ENCODE measurements at places on chromosomes 12 and 14.

DNA sequence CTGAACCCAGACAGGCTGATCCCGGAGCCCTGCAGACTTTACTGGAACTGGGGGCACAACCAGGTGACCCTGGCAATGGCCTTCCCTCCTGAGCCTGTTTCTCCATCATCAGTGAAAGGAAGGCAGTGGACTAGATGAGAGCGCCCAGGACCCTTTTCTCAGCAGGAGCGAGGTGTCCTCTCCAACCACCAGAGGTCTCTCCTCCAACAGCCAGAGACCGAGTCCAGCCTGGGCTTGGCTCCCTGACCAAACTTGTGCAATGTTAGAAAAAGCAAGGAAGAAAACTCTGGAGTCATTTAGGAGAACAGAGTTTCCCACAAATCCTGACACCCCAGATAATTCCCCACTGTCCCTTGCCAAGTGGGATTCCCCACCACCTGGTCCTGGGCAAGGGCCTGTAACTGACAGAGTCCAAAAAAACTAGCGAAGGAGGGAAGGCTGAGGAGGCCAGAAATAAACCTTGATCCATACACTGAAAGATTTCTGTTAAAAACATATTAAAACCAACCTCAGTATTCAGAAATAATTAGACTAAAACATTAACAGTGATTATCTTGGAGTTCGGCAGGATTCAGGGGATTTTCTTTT, 9.0 kb downstream of the RPS6KL1 start:
- DNase-seq: no peak

- DNase-seq: no peak
Observed at GRCh38 chr14:76267322-76268046, 108.5 kb upstream of the ESRRB start.

GRCh38 chr14:45144658-45145057, 8.9 kb downstream of the FANCM start:
- no peak for DNase-seq

DNA sequence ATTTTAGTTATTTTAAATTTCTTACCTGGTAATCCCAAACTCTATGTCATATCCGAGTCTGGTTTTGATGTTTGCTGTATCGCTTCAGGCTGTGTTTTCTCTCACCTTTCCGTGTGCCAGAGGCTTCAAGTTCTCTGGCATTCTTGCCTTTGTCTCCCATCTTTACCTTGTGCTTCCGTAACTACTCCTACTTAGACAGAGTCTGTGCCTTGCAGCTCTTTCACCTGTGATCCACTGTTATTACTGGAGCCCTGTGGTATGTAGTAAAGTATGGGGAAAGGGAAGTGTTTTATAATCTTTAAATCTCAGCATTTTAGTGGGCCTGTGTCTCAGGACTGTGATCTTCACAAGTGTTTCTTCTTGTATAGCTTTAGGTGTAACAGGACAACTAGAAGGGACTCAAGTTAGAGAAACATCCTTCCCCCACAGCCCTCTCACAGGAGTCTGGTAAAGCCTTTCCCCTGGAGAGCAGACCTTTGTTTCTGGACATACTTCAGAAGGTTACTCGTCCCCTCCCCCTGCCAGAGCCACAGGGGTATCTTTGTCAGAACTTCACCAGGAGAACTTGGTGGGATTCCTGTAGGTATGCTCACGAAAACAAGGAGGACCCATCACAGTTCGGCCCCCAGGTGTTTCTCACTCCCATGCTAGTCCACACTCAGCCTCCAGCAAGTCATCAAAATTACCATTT, 11.1 kb downstream of the IFNG start:
- no peak for DNase-seq

GRCh38 chr14:43528321-43528720, 978.8 kb downstream of the FSCB start:
- DNase-seq: no peak

- DNase-seq: no peak
Observed at GRCh38 chr12:104353012-104353981, 49.8 kb downstream of the EID3 start.

All from keratinocyte (primary cell).